ENCODE measurements at places on chromosomes 7 and 10. TPM values are rescaled to one million over a fixed set of nuclear protein-coding genes. Genes with fewer than 3 reads are reported as not detected.
A peak's percentile ranks its signal among the peaks of the same experiment; 100 is the strongest.

The OR2A42 gene
- total RNA-seq = not detected

The ZNF679 gene
- total RNA-seq = not detected

The TAS2R41 gene
- total RNA-seq = not detected

The FGFBP3 gene
- 0.12 TPM for total RNA-seq

The PNLIPRP3 gene
- not detected for total RNA-seq

The UPK3BL1 gene
- 6.4 TPM for total RNA-seq

The IL6 gene
- total RNA-seq = 14.3 TPM

The UCMA gene
- total RNA-seq = not detected

The GLI3 gene
- total RNA-seq = 10.0 TPM

The GIMAP8 gene
- total RNA-seq = 0.12 TPM

DNA sequence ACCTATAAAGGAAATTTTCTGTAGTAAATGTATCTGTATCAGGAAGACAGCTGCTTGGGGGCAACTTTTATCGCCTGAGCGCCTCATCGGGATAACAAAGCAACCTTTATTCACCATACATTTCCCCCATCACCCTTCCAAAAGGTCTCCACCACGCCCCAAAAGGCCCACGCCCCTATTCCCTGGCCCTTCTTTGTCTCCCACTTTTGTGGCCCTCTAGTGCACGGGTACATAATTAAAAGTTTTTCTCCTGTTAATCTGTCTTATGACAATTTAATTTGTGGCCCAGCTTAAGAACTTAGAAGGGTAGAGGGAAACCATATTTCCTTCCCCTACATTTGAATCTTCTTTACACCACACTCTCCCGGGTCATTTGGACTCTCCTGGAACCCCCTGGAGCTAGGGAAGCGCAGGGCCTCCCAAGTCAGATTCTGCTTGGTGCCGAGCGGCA, 625 bp downstream of the RP9 start:
- peak; percentile 31 for DNase-seq

DNA sequence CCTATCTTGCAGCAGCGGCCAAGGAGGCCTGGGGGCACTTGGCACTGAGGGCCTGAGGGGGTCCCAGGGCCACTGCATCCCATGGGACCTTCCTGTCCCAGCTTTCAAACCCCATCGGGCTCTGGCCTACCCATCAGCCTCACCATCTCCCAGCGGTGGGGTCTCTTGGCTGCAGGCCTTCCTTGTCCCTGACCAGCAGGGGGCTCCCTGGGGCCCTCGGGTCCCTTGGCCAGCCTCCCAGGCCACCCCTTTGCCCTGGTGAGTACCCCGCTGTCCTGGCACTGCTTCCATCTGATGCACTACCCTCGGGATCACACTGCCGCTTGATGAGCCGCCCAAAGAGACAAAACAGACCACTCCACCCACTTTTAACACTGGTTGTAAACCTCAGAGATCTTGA, 43.5 kb downstream of the YKT6 start:
- peak; percentile 31 for DNase-seq

DNA sequence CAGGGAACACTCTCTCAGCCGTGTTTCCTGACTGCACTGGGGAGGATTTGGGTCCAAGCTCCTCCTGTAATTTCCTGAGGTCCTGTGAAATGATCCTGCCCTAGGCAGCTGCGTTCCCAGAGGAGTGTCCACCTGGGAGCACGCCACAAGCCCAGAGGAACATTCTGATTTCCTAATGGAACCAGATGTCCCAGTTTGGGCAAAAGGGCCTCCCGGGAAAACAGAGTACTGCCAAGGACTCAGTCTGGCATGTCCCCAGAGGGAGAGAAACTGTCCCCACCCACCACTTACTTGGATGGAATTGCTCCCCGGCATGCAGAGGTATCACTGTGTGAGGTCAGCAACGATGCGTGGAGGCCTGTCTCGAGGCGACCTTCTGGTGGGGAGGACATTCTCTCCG, 34.5 kb downstream of the ASB13 start:
- DNase-seq = no peak

DNA sequence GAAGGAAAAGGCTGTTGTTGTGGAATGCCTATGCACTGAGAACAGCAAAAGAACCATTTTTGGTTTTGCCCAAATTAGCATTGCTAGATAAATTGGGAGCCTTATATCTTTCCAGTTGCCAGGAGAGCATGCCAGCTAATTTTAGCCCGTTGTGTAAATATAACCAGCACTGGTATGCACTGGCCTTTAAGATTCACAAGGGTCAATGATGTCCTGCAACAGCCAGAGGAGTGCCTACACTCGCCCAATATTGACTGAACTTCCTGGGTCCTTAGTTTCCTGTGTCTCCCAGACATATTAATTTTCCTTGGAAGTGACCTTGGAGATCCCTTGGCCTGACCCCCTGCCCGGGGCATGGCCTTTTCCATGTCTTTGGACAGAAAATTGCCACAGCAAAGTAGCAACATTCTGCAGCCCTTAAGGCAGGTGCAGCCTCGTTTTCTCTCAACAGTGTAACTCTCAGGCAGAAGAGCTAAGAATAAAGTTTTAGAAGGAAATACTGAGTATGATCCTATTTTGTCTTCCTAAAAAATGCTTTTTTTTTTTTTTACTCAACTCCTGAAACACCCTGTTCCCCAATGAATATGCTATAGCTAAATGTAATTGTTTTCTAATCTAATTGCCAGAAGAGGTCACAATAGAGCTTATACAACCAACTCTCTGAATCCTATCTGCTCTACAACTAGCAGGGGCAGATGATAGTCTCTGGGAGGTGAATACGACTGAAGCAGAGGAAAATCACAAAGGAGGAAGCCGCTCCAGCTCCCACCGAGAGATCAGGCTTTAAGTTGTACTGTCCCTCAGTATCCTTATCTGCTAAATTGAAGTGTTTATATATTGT, 131.9 kb upstream of the PCGF5 start:
- peak; percentile 34 for DNase-seq

DNA sequence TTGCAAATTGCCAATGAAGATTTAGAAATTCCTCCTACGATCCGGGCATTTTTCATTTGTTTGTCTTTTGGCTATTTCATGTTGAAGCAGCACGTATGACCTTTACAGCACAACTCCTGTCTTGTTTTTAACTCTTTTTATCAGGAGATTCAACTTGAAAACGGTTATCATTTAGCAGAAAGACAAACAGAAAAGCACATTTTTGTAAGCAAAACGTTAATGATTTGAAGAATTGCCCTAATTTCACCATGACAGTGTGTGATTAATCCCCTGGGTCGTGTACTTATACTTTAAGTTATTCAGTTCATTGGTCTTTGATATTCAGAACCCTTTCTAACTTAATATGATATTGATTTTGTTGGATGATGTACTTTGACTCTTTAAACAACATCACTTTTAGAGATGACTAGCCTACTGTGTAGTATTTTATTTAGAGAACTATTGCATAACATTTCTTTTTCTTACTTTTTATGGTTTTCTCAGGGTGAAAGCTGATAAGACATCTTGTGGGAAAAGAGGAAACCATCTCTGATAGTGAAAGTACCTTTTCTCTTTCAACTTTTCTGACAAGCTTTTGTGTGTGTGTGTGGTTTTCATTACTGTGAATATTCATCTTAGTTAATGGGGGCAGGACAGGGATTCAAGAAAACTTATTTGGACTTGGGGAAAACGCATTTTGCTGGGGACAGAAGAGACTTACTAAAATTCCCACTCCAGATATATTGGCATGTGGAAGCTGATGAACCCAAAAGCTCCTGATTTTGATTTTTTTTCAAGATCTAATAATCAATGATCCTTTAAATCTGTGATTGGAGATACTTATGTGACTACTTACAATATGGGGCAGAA, 8.1 kb downstream of the HHEX start:
- no peak for DNase-seq

DNA sequence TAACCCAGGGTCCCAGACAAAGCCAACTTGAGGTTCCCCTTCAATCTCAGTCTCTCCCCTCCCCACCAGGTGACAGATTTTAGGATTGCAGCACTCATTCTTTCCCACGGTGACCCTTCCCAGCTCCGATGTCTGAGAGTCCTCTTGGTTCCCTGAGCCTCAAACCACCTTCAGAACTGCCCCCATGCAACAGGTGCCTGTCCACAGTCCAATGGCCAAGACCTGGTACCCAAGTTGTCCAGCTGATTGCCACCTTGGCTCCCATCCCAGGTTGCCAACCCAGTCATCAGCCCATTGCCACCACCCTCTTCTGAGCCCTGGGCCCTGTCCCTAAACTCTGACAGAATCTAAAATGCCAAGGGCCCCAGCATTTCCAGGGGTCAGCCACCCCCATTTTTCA, 53.5 kb downstream of the SLIT1 start:
- no peak for DNase-seq

GRCh38 chr10:127081851-127082345, 114.5 kb downstream of the INSYN2A start:
- DNase-seq = no peak

DNA sequence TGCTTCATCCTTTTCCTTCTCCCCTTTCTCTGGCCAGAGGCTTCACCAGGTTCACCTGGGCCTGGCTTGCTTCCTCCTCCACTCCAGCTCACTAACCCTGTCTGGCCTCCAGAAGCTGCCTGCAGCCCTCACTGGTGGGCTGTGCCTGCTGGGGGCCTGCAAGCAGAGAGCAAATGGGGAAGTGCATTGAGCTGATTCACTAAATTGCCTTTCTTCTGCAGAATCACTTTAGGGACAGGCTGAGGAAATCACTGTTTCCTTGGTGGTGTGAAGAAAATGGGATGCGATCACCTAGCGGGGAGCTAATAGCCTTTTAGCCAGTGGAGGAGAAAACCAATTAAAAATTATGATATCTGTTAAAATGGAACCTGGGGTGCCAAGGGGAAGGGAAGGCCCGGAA, 3.0 kb downstream of the RET start:
- DNase-seq = no peak

DNA sequence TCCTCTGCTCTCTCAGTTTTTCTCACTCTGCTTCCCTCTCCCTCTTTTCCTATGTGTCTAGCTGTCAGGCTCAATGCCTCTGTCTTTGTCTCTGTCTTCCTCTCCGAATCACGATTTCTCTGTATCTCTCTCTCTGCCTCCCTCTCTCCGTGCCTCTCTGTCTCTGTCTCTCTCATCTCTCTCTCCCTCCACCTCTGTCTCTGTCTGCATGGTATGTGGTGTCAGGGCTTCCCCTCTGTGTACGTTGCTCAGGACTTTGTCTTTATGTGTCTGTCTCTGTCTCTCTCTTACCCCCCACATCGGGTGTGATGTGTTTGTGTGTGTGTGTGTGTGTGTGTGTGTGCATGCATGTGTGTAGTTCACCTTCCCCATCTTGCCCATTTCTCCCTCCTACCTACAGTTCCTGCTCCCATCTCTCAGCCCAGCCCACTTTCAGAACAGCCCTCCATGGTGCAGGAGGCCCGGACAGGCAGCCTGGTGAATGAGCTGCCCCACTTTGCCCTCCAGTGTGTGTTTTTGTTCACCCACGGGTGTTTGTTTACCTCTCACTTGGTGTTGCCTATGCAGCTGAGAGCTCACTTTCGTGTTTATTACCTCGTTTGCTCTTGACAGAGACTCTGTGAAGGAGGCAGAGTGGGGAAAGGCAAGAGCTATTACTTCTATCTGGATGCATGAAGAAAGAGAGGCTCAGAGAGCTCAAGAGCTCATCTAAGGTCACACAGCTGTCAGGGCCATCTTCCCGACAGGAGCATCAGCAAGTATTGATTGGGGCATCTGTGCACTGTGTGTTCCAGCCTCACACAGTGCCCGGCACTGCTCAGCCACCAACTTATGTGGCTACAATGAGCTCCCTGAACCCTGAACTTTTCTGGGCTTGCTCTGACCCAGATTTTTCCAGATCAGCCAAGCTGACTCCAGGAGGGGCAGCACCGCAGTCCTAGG, 163.5 kb upstream of the ZMIZ1 start:
- no peak for DNase-seq

DNA sequence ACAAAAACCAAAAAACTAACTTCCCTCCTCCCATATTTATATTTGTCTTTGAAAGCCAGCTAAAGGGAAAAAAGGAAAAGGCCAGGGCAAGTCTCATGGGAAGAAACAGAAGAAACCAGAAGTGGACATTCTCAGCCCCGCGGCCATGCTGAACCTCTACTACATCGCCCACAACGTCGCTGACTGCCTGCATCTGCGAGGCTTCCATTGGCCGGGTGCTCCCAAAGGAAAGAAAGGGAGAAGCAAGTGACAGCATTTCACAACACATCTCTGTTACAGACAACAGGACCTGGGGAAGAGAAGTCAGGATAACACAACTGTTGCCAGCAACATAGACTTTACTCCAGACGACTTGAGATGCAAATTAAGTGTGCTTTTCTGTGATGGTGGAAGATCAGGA, 9.9 kb downstream of the SMKR1 start:
- no peak for DNase-seq

- DNase-seq = peak; percentile 59
Measured at GRCh38 chr10:88851706-88852105, at the start of gene ANKRD22. Gene ANKRD22 (minus strand): TSS chr10:88851844. CDS start chr10:88851607, 237 bp downstream.

DNA sequence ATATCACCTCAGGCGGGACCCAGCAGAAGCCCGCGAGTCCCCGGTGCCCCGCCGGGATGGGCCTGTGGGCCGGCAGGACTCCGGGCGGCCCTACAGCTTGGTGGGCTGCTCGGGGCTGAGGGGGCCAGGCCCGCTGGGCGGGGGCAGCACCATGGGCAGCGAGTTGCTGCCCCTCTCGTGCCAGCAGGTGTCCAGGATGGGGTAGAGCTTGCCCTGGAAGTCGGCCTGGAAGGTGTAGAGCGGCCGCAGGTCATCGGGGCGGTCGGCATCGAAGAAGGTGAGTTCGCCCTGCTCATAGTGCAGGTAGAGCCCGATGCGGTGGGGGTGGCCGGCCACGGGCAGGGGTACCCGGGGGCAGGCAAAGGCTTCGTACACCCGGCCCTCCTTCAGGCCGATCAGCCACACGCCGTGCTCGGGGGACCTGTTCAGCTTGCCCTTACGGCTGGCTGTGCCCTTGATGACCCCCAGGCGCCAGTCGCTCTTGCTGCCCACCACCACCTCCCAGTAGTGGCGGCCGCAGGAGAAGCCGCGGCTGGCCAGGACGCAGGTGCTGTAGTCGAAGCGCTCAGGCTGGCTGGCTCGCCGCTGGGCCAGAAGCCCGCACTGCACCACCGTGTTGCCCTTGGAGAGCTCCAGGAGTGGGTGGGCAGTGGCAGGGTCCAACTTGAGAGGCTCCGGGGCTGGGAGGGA, 4.3 kb upstream of the NSUN5 start:
- no peak for DNase-seq

- DNase-seq = peak; percentile 30
Measured at GRCh38 chr10:48383393-48383792, 76.9 kb downstream of the MAPK8 start.

DNA sequence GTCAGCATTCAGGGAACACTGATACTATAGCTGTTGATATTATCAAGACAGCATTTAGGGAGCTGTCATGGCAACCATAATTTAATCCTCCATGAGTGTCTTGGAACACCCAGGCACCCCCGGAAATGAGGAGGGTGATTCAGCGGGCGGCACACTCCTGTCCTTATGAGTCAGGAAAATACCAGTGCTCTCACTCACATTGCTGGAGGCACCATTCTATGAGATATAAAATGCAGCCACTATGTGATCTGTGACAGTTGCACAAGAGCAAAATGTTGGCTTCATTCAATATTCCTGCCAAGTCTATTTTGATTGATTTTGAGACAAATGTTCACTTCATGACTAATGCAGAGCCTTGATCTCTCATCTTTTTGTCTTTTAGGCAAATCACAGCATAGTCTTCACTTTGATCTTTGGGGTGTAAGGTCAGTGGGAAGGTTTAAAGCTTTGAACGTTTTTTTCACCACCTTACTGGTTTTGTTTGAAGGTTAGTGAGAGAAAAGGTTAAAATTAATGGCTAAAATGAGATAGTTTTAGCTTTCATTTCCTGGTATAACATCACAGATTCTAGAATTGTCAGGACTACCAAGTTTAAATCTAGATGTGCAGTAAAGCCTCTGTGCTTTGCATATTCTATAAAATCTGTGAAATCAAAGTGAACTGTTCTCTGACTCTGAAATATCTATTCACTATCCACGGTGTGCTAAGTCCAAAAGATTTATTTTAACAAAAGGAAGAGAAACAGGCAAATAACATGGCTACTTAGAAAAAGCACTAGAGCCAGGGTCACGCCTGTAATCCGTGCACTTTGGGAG, 12.4 kb upstream of the ARHGAP12 start:
- DNase-seq = peak; percentile 100
